Iris pigment epithelial cell (primary cell): ENCODE measurements at places on chromosomes 7 and 10.

DNA sequence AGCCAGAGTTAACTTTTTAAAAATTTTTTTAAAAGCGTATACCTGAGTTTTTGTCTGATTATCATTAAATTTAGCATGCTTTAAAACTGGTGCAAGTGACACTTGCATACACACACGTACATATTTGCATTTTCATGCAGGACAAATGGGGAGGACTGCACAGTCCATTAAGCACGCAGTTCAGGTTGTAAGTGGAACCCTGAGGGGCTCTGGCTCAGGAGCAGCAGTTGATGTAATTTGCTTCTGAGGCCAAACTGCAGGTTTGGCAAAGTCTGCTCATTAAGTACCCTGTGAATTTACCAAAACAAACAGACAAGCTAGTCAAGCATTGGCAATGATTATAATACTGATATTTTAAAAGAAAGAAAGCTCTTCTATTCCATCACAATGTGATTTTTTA, 215.8 kb upstream of the PFKP start:
- no peak for DNase-seq

GRCh38 chr7:79307376-79307775, 146.1 kb downstream of the MAGI2 start:
- no peak for DNase-seq

DNA sequence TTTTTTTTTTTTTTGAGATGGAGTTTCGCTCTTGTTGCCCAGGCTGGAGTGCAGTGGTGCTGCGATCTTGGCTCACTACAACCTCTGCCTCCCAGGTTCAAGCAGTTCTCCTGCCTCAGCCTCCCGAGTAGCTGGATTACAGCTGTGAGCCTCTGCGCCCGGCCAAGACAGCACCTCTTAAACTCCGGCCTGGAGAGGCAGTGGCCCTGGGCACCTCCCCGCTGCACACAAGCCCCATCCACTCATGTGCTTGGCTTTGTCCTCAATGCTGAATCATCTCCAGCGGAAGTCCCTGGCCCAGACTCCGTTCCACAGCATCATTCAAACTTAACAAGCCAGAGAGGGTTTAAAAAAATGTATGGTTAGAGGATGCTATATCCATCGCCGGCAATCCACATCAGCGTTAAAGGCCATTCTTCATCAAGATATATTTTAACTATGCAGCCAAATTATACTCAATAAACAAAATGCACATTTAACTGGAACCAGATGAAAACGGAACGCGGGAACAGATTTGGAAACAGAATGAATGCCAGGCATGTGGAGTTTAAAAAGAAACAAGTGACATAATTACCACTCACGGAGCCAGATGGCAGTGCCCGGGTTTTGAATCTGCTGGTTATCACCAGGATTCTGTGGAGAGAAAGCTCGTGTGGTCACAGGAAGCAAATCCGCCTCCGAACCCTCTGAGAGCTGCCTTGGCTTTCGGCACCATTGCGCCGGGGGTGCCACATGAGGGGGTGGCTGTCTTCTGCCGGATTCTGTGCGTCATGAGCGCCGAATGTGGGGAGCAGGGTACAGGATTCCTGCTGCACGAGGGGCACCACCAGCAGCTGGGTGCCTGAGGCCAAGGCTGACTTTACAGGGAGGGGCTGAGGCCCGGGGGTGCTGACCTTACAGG, 45.6 kb upstream of the CFAP46 start:
- DNase-seq: peak; percentile 67

- DNase-seq: no peak
Measured at GRCh38 chr10:44297963-44298362, 86.9 kb downstream of the CXCL12 start.

DNA sequence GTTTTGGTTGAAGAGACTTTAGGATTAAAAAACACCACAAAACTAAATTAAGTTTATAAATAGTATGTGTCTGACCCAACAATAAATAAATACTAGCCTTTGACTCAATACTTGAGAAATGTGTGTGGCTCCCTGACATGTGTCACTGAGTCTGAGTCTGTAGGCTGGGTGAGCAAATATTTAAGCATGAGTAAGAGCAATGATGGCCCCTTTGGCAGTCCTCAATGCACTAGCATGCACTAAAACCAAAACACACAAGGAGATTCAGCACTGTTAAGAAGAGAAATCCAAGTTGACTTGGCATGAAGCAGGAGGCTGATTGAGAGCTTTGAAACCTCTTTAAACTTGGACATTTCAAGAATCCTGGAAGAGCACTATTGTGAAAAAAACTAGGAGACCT, 37.1 kb downstream of the CCDC71L start:
- DNase-seq: peak; percentile 83

DNA sequence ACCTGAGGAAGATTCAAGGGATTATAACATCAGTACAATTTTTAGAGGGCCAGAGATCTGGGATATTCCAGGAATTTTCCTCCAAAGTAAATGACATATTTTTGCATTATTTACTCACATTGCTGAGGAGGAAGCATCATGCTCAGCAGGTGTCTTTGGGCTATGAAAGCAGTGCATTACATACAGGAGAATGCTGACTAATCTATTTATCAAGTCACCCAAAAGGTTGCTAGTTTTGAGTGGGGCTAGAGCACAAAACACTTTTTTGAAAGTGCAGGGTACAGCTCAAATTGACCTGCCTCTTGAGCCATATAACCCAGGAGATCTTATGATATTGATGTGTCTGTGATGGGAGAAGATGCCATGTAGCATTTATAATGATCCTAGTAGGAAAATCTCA, 603.1 kb downstream of the POM121L12 start:
- DNase-seq: no peak

DNA sequence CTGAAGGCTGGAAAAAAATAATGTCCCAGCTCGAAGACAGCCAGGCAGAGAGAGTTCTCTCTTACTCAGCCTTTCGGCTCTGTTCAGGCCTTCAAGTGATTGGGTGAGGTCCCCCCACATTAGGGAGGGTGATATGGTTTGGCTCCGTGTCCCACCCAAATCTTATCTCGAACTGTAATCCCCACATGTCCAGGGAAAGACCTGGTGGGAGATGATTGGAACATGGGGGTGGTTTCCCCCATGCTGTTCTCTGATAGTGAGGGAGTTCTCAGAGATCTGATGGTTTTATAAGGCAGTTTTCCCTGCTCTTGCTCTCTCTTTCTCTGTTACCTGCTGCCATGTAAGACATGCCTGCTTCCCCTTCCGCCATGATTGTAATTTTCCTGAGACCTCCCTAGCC, 36.6 kb upstream of the LEP start:
- DNase-seq: no peak

- DNase-seq: peak; percentile 1
Measured at GRCh38 chr10:32489901-32490300, 44.0 kb downstream of the CCDC7 start.

DNA sequence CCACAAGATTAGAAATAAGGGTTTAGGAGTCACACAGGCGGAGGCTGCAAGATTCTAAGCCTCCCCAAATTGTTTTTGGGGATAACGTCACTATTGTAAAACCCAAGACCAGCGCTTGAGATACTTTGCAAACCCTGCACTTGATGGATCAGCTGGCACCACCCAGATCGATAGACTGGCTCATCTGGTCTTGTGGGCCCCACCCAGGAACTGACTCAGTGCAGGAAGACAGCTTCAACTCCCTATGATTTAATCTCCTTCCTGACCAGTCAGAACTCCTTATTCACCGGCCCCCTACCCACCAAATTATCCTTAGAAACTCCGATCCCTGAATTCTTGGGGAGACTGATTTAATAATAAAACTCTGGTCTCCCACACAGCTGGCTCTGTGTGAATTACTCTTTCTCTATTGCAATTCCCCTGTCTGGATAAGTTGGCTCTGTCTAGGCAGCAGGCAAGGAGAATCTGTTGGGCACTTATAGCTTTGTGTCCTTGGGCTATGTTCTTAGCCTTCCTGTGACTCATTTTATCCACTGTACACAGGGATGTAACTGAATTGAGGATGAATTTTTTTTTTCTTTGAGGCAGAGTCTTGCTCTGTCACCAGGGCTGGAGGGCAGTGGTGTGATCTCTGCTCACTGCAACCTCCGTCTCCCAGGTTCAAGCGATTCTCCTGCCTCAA, 64.4 kb upstream of the CARD11 start:
- no peak for DNase-seq

DNA sequence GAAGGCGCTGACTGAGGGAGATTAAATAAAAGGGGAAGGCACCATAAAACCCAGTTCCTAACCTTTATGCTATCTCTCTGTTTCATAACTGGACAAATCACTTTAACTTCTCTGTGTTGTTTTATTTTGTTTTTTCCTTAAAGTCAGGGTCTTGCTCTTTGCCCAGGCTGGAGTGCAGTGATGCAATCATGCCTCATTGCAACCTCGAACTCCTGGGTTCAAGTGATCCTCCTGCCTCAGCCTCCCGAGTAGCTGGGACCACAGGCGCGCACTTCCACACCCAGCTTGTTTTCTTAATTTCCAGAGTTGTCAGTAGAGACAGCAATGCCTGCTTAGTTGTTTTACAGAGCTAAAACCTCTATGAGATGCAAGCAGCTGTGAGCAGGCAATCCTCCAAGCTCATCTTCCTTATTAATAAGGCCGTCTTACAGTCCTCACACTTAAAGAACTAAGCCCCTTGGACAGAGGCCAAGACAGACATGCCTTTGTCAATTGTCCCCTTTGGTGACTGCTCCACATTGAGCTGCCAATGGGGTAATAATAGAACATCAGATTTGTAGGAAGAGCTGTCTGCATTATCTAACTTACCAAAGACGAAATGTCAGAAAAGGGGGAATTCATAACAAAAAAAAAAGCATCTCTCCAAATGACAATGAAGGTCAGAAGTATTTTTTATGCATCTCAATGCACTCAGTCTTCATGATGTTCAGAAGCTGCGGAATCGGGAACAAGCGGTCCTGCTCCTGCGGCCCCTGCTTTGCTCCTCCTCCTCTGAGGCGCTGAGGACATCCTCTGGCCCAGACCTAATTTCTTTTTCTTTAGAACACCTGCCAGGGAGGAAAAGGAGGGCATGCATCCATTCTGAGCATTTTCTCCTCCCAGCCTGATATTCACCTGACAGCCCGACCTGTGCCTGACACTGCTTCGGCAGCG, 62.7 kb upstream of the RNF32 start:
- DNase-seq: no peak

DNA sequence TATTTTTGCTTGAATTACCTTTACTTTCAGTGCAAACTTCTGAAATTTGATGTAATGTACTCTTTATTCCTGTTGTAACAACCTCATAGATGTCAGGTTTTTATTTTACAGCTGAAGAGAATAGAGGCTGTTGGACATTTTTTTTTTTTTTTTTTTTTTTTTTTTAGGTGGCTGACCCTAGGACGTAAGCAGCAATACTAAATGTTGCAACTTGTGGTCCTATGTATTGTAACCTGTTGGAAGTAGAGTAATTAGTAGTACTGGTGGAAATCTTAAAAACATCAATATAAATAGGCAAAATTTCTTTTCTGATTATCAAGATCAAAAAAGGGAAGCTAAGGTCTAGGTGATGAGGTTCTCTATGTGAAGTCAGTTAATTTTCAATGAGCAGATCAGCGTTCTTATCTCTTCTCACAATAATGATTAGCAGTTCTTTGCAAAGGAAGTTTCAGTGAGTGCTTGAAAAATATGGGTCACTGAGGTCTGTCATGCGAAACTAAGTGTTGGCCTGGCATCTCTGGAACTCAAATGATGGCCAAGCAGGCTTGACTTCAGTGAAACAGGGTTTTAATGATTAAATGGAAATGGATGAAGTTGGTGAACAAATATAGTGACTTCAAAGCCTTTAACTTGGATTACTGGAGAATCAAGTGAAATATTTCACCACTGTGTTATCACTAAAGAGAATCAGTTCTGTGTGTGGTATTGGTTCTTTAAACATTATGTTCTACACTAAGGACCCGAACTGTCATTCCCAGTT, 42.7 kb downstream of the BICC1 start:
- DNase-seq: no peak

DNA sequence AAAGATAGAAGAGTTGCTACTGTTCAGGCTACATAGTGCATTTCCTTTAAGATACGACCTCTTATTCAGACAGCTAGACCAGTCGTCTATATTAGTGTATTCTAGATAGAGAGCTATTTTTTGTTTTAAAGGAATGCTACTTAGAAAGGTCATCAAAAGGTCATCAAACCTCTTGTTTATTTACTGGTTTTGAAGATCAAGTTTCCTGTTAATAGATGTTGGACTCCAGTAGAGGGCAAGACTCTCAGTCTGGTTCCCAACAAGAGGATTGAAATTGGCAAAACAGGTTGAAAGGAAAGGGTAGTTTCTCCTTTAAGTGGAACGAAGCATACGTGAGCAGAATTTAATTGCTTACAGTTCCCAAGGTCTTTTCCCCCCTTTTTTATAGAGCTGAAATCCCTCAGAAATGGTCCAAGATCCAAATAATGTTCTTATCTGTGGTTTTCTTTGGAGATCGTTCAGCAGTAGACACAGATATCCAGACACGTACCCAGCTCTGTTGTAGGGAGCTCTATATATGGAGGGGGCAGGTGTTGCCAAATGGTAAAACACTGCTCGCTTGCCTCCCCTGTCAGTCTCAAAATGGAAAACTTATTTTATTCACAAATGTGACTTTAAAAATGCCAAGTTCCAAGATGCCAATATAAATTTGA, 37.2 kb downstream of the BAMBI start:
- peak; percentile 38 for DNase-seq

DNA sequence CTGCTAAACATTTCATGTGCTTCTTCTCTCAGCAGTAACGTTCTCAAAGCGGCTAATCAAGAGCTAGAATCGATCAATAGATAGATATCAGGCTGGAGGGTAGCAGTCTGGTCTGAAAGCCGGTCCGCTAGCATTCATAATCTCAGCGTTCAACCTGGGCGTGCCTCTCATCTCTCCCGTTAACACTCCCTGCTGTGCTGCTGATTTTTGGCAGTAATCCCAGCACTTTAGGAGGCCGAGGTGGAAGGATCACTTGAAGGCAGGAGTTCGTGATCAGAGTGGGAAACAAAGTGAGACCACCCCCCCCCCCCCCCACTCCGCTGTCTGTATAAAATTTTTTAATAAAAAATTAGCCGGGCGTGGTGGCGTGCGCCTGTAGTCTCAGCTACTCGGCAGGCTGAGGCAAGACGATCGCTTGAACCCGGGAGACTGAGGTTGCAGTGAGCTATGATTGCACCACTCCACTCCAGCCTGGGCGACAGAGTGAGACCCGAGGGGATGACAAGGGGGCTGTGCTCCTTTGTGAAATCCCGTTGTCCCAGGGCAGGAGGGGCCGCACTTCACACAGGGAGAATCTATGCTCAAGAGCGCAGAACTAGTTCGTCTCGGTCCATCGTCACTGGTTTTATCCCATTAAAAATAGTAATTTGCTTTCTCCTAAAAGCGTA, 624 bp upstream of the CEP55 start:
- DNase-seq: no peak

- no peak for DNase-seq
Measured at GRCh38 chr7:18102576-18102975, 74.9 kb upstream of the PRPS1L1 start.
